ENCODE measurements at places on chromosomes 6 and 20. TPM values are rescaled to one million over a fixed set of nuclear protein-coding genes. Genes with fewer than 3 reads are reported as not detected.

DNA sequence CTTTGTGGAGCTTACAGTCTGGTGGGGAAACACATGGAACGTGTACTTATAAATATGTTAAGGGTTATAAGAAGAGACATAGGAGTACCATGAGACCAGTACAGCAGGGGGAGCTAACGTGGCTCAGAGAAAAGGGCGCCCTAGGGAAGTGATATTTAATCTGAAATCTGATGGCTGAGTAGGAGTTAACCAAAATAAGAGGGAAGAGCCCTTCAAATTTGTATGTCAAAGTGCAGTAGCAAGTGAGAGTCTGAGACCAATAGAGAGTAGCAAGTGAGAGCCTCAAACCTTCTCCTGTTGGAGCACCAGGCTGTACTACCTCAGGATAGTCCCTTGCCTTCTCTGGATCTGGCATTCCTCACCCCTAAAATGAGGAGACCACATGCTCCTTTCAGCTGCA lies 6.1 kb upstream of the PKIG start:
- peaks cover 67% of the 10 kb centered on the region for H3K4me1 ChIP-seq
- H3K36me3 ChIP-seq: no peaks in the 10 kb centered on the region
- peak; percentile 46 for DNase-seq
- H3K27ac ChIP-seq: peak overlapping the region; percentile 77
- no peaks in the 10 kb centered on the region for H3K27me3 ChIP-seq
- no peak overlapping the region for H3K4me3 ChIP-seq

GRCh38 chr20:35248641-35249475 lies 22.4 kb downstream of the MMP24 start:
- no peaks in the 10 kb centered on the region for H3K27me3 ChIP-seq
- no peak overlapping the region for H3K27ac ChIP-seq
- no peak overlapping the region for H3K4me3 ChIP-seq

GRCh38 chr6:44621846-44622245 lies 234.3 kb downstream of the CDC5L start:
- no peak overlapping the region for H3K4me3 ChIP-seq
- H3K27ac ChIP-seq: no peak overlapping the region
- no peaks in the 10 kb centered on the region for H3K36me3 ChIP-seq
- DNase-seq: no peak
- no peaks in the 10 kb centered on the region for H3K27me3 ChIP-seq

DNA sequence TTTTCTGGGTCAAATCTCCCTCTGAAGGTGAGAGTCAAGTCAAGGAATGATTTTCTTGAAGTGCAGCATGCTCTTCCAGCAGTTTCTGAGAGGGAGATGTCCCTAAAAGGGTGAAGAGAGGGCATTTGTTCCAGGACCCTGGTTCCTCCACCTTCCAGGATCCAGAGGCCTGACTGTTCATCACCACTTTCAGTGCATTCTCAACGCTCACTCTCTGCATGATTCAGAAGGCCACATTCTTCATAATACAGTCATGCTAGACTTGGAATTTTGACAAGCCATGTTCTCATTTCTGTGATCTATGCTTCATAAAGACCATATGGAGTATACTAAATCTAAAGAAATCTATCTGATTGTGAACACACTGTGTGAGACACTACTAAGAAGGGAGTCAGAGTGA lies 85.1 kb downstream of the PDE7B start:
- no peak overlapping the region for H3K4me3 ChIP-seq
- peak; percentile 48 for DNase-seq
- H3K4me1 ChIP-seq: peaks cover 20% of the 10 kb centered on the region

The FRK gene
- 0.91 TPM for total RNA-seq

The INSM1 gene
- not detected for total RNA-seq

DNA sequence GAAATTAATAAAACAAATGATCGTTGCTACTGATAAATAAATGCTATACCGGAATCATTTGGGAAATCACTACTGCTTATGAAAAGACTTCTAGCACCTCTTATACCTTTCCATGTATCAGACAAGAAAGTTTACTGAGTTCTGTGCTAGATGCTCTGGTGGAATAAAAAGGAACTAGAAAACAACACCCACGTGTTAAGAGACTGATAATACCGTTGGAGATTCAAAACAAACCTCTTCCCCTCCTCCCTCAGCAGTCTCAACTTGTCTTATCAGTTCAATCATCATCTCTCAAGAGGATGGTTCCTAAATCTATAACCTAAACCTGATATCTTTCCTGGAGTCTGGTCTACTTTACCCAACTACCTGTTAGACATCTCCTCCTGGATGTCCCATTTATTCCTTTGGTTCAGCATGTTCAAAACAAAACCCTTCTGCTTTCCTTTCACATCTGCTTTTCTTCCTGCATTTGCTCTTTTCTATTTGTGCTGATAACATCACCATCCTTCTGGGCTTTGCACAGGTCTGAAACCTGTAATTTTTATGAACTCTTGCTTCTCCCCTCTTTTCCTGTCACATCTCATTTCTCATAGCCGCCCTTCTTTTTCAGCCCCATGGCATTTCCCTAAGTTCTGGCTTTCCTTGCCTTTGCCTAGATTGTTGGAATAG lies 122.2 kb downstream of the COL19A1 start:
- no peaks in the 10 kb centered on the region for H3K36me3 ChIP-seq
- H3K4me3 ChIP-seq: no peak overlapping the region
- H3K27ac ChIP-seq: no peak overlapping the region
- H3K27me3 ChIP-seq: no peaks in the 10 kb centered on the region
- H3K4me1 ChIP-seq: no peaks in the 10 kb centered on the region
- DNase-seq: no peak

- H3K27me3 ChIP-seq: no peaks in the 10 kb centered on the region
- H3K4me1 ChIP-seq: no peaks in the 10 kb centered on the region
- no peak for DNase-seq
- H3K27ac ChIP-seq: no peak overlapping the region
- no peak overlapping the region for H3K4me3 ChIP-seq
- H3K36me3 ChIP-seq: no peaks in the 10 kb centered on the region
Measured at GRCh38 chr6:112920994-112921393, 573.9 kb downstream of the RFPL4B start.

DNA sequence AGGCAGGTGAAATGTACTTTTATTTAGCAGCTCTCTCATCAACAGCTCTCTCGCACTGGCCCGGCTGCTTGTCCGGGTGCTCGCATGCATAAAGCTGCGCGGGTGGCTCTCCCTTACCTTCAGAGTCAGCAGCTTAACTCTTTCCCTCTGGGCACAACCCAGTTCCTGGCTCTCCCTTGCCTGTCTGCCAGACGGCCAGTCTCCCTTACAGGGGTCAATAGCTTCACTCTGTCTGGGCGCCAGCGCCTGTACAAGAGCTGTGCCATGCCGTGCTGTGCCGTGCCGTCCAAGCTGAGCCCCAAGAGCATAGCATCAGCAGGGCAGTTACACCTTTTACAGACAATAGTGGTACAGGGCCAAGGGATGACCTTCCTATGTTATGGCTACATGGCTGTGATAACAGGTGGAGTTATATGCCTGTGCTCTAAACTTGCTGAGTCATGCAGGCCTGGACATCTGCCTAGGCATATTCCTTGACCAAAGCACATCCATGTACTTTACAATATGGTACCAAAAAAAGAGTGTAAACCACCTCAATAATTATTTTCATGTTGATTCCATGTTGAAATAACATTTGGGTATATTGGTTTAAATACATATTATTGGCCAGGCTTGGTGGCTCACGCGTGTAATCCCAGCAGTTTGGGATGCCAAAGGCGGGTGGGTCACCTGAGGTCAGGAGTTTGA lies 47.9 kb downstream of the BLTP3A start:
- no peaks in the 10 kb centered on the region for H3K4me1 ChIP-seq
- no peak overlapping the region for H3K27ac ChIP-seq
- H3K4me3 ChIP-seq: no peak overlapping the region
- no peaks in the 10 kb centered on the region for H3K27me3 ChIP-seq
- H3K36me3 ChIP-seq: peaks cover 10% of the 10 kb centered on the region

The ZBP1 gene
- not detected for total RNA-seq

DNA sequence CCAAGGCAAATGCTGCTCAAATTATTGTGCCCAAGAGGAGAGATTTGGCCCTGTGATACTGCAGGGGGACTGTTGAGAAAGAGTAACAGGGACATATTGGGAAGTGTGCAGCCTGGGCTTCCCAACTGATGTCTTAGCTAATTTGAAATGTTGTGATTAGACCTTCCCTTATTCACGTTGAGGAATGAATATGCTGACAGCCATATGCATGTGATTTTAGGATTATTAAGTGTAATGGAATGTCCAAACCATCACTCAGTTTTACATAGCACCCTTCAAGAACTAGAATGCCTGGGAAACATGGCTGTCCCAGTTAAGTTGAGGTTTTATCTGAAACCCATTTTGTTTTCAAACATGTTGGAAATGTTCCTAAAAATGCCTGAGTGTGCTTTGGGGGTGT lies 81.4 kb downstream of the CARMIL1 start:
- no peaks in the 10 kb centered on the region for H3K27me3 ChIP-seq
- no peak overlapping the region for H3K27ac ChIP-seq
- H3K4me3 ChIP-seq: no peak overlapping the region
- no peaks in the 10 kb centered on the region for H3K36me3 ChIP-seq

DNA sequence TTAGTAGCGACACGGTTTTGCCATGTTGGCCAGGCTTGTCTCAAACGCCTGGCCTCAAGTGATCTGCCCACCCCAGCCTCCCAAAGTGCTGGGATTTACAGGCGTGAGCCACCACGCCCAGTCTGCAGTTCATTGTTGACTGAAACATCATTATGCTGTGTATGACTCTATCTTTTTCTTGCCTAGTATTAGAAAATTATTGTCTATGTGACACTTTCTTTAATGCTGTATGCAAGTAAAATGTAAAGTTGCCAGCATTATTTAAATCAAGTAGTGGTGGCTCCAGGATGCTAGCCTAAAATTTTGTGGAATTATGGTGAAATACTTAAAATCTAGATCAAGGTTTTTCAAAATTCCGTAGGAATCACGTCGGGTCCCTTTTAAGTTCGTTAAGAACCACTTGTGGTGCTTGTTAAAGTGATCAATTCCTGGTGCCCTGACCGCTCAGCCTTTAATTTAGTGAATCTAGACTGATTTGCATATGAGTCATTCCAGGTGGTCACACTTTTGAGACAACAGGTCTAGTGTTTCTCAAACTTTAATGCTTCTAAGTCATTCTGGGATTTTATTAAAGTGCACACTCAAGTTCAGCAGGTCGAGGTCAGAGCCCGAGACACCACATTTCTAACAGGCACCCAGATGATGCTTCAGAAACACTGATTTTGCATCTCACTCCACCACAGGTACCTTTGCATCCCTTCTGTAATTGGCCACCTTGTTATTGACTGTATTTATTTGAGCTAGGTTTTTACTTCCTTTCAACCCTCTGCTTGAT lies 132.6 kb upstream of the MTHFD1L start:
- no peak overlapping the region for H3K4me3 ChIP-seq
- DNase-seq: no peak
- no peaks in the 10 kb centered on the region for H3K4me1 ChIP-seq
- no peaks in the 10 kb centered on the region for H3K36me3 ChIP-seq
- no peaks in the 10 kb centered on the region for H3K27me3 ChIP-seq

The RXRB gene
- 14.7 TPM for total RNA-seq

The TFB1M gene
- 48.9 TPM for total RNA-seq

GRCh38 chr20:51439160-51439689 lies 103.3 kb downstream of the NFATC2 start:
- no peaks in the 10 kb centered on the region for H3K36me3 ChIP-seq
- no peak overlapping the region for H3K27ac ChIP-seq
- no peaks in the 10 kb centered on the region for H3K4me1 ChIP-seq
- no peak overlapping the region for H3K4me3 ChIP-seq
- H3K27me3 ChIP-seq: no peaks in the 10 kb centered on the region

The HLA-DRB1 gene
- not detected for total RNA-seq

- no peaks in the 10 kb centered on the region for H3K27me3 ChIP-seq
- DNase-seq: no peak
- no peaks in the 10 kb centered on the region for H3K36me3 ChIP-seq
- no peaks in the 10 kb centered on the region for H3K4me1 ChIP-seq
Measured at GRCh38 chr6:3310703-3311102, 52.0 kb downstream of the PSMG4 start.

DNA sequence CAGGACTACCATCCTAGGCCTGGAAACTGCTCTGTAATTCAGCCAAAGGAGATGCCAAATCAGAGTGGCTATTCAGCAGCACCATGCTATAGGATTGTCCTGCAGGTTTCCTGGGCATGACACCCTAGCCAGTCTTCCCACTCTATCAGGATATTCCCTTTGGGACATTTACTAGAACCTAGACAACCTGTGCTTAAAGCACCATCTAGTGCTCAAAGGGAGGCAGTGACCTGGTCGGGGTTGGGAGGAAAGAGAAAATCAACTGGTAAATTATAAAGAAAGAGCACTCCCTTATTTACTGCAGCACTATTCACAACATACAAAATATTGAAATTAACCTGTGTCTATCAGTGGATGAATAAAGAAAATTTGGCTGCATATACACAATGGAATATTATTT lies 67.2 kb upstream of the SMLR1 start:
- H3K27me3 ChIP-seq: no peaks in the 10 kb centered on the region
- no peak overlapping the region for H3K27ac ChIP-seq
- no peaks in the 10 kb centered on the region for H3K36me3 ChIP-seq
- no peak for DNase-seq
- no peaks in the 10 kb centered on the region for H3K4me1 ChIP-seq
- no peak overlapping the region for H3K4me3 ChIP-seq

DNA sequence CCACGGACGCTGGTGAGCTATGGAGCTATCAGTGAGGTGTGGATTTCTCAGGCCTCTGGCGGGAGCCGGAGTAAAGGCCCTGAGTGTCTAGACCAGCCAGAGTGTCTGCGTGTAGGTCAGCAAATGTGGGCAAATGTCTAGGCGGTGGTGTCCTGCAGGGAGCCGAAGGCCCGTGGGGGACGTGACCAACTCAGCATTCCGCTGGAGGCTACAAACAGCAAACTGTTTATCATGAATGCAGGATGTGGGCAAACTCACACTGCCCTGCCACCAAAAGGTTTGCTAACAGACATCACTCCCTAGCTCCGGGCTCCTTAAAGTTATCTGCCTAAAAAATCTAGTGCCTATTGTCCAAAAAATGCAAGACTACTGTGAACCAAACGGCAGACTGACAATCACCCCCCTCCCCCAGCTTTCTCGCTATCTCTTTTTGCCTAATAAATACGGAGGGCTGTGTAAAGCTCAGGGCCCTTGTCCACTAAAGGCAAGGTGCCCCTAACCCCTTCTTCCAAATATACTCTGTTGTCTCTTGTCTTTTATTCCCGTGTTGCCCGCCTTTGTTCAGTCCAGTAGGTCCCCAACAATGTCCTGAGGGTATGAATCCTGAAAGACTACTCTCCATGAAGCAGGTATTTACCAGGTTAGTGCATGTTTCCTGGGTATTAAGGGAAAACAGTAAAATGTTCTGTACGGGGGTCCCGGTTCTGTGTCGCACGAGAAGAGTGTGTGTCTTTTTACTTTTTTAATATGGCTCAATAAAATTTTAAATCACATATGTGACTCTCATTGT lies 29.0 kb upstream of the AFDN start:
- H3K36me3 ChIP-seq: no peaks in the 10 kb centered on the region
- H3K4me1 ChIP-seq: peaks cover 25% of the 10 kb centered on the region
- DNase-seq: no peak
- H3K27ac ChIP-seq: no peak overlapping the region
- H3K4me3 ChIP-seq: no peak overlapping the region

GRCh38 chr6:23728707-23729106 lies 397.3 kb upstream of the NRSN1 start:
- H3K4me1 ChIP-seq: no peaks in the 10 kb centered on the region
- no peaks in the 10 kb centered on the region for H3K27me3 ChIP-seq
- H3K36me3 ChIP-seq: no peaks in the 10 kb centered on the region

The NHLRC1 gene
- total RNA-seq: 1.3 TPM

The TTLL9 gene
- total RNA-seq: not detected

GRCh38 chr20:32168184-32168910 lies 39.2 kb downstream of the PLAGL2 start:
- DNase-seq: no peak
- no peak overlapping the region for H3K27ac ChIP-seq
- H3K4me3 ChIP-seq: no peak overlapping the region

The BPIFB1 gene
- not detected for total RNA-seq

GRCh38 chr6:27141529-27142015 lies 105.9 kb upstream of the PRSS16 start:
- peaks cover 5% of the 10 kb centered on the region for H3K4me1 ChIP-seq
- no peak overlapping the region for H3K27ac ChIP-seq
- H3K36me3 ChIP-seq: peaks cover 24% of the 10 kb centered on the region
- H3K4me3 ChIP-seq: no peak overlapping the region
- no peaks in the 10 kb centered on the region for H3K27me3 ChIP-seq

Measured in SJSA1 (cell line).